ENCODE measurements at places on chromosomes 12 and 14.

DNA sequence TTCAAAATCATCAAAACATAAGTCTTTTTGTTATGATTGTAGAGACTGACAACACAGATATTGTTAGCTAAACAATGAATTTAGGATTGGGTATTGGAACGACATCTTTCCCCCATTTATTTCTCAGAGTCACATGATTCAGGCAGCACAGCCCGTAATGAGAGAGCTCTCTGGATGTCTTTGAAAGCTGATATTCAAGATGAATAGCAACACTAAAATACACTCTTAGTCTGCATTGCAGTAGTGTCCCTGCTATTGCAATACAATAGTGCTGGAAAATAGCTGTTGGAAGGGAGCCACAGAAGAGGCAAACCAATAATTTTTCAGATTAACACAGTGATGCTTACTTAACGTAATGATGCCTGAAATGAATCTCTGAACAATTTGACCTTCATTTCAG, 9.9 kb downstream of the GTSF1 start:
- peak overlapping the region; percentile 79 for H3K27ac ChIP-seq
- H3K27me3 ChIP-seq = no peaks in the 10 kb centered on the region
- no peaks in the 10 kb centered on the region for H3K36me3 ChIP-seq
- H3K4me3 ChIP-seq = no peak overlapping the region
- DNase-seq = no peak

DNA sequence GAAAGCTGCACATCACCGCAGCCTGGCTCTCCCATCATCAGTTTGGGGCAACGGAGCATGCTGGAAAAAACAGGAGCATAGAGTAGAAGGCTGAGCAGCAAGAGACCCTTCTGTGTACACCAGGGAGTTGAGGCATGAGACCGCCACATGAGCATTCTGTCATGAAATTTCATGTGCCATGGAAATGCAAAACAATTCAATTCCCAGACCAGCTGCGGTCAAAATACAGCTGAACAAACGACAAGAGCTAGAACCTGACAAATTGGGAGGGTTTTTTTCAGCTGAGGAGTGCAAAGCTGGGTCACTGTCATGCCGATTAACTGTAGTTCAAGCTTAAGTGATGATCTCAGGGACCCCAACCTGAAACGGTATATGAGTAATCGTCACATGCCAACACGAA, 37.1 kb downstream of the TMEM30B start:
- no peaks in the 10 kb centered on the region for H3K27me3 ChIP-seq
- H3K27ac ChIP-seq = no peak overlapping the region
- no peaks in the 10 kb centered on the region for H3K4me1 ChIP-seq
- no peaks in the 10 kb centered on the region for H3K36me3 ChIP-seq
- DNase-seq = no peak

GRCh38 chr14:37054869-37055268, 117.5 kb downstream of the SLC25A21 start:
- no peaks in the 10 kb centered on the region for H3K36me3 ChIP-seq
- H3K27me3 ChIP-seq = no peaks in the 10 kb centered on the region
- no peak overlapping the region for H3K27ac ChIP-seq
- DNase-seq = no peak

DNA sequence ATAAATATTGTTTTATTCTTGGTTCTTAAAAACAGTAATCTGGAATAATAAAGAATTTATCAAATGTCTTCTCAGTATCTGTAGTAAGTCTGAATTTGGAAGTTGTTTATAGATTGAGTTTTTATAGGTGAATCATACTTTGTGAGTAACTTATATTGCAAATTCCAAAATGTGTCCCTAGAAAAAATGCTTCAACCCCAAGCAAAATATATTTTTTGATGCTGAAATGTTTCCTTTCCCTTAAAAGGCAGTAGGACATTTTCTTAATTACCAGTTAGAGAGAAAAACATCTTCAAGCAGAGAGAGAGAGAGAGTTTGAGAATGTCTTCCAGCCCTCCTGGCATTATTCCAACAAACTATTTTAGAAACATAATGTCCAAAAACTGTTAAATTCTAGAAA, 37.9 kb downstream of the PELI2 start:
- H3K4me1 ChIP-seq = no peaks in the 10 kb centered on the region
- H3K27ac ChIP-seq = no peak overlapping the region
- no peak for DNase-seq

- H3K27me3 ChIP-seq = no peaks in the 10 kb centered on the region
- no peak for DNase-seq
- no peaks in the 10 kb centered on the region for H3K36me3 ChIP-seq
- no peak overlapping the region for H3K27ac ChIP-seq
- H3K4me3 ChIP-seq = no peak overlapping the region
Measured at GRCh38 chr12:95198914-95199313, 18.4 kb downstream of the FGD6 start.

GRCh38 chr12:117497407-117497806, 136.0 kb upstream of the NOS1 start:
- DNase-seq = no peak
- H3K4me1 ChIP-seq = peaks cover 14% of the 10 kb centered on the region
- no peak overlapping the region for H3K27ac ChIP-seq
- H3K4me3 ChIP-seq = no peak overlapping the region

GRCh38 chr12:56995930-56996496, 10.3 kb downstream of the ZBTB39 start:
- H3K27me3 ChIP-seq = no peaks in the 10 kb centered on the region
- peaks cover 20% of the 10 kb centered on the region for H3K36me3 ChIP-seq
- H3K27ac ChIP-seq = no peak overlapping the region
- DNase-seq = no peak
- H3K4me3 ChIP-seq = no peak overlapping the region

DNA sequence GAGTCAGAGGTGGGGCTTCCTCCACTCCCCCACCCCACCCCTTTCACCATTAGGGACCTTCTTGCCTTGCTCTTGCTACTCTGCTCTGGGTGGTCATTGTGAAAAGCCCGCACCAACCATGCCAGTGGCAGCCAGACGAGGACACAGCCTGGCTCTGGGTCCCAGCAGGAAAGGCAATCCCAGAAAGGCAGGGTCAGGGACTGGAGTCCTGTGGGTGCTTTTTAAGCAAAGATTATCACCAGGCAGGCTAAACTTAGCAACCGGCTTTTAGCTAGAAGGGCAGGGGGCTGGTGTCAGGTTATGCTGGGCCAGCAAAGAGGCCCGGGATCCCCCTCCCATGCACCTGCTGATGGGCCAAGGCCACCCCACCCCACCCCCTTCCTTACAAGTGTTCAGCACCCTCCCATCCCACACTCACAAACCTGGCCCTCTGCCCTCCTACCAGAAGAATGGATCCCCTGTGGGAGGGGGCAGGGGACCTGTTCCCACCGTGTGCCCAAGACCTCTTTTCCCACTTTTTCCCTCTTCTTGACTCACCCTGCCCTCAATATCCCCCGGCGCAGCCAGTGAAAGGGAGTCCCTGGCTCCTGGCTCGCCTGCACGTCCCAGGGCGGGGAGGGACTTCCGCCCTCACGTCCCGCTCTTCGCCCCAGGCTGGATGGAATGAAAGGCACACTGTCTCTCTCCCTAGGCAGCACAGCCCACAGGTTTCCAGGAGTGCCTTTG, 1.2 kb upstream of the GAPDH start:
- no peaks in the 10 kb centered on the region for H3K36me3 ChIP-seq
- DNase-seq = no peak
- H3K4me3 ChIP-seq = peak overlapping the region; percentile 76
- H3K27me3 ChIP-seq = no peaks in the 10 kb centered on the region

GRCh38 chr12:12837025-12837812, 24.1 kb downstream of the DDX47 start:
- no peaks in the 10 kb centered on the region for H3K27me3 ChIP-seq
- DNase-seq = no peak
- H3K4me3 ChIP-seq = no peak overlapping the region
- H3K27ac ChIP-seq = no peak overlapping the region
- no peaks in the 10 kb centered on the region for H3K36me3 ChIP-seq

- no peaks in the 10 kb centered on the region for H3K36me3 ChIP-seq
- no peak for DNase-seq
- no peak overlapping the region for H3K4me3 ChIP-seq
Measured at GRCh38 chr14:85607651-85608081, 77.7 kb downstream of the FLRT2 start.

- H3K4me1 ChIP-seq = peaks cover 4% of the 10 kb centered on the region
- no peaks in the 10 kb centered on the region for H3K36me3 ChIP-seq
- H3K4me3 ChIP-seq = no peak overlapping the region
- H3K27ac ChIP-seq = no peak overlapping the region
- DNase-seq = no peak
Measured at GRCh38 chr12:51687177-51687576, 96.1 kb downstream of the SCN8A start.

GRCh38 chr12:105072888-105073488, 11.3 kb downstream of the ALDH1L2 start:
- no peaks in the 10 kb centered on the region for H3K36me3 ChIP-seq
- no peak overlapping the region for H3K27ac ChIP-seq
- no peaks in the 10 kb centered on the region for H3K27me3 ChIP-seq
- no peaks in the 10 kb centered on the region for H3K4me1 ChIP-seq

DNA sequence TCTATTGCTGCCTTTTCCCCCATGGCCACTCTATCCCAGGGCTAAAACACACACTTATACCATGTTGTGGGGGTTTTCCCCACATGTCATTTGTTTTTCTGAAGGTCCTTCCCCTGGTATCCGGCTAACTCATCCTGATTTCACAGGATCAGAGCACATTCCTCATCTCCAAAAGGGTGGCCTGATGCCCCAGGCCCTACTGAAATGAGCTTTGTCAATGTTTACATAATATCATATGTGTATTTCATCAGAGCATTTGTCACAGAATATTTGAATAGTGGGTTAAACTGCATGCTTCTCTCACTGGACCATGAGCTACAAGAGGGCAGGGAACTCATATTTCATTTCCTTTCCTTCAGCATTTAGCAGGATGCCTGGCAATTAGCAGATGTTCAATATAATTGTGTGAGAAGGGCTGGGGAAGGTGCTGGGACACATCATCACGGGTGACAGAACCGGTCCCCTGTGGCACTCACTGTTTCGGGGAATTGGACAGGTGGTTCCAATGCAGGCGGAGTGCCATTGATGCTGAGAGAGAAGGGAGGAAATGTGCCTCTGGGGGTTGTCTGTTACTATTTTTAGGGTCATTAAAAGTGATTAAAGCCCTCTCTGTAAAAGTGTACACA, 26.8 kb downstream of the EMP1 start:
- H3K4me3 ChIP-seq = no peak overlapping the region
- H3K27ac ChIP-seq = no peak overlapping the region
- no peaks in the 10 kb centered on the region for H3K36me3 ChIP-seq
- H3K4me1 ChIP-seq = no peaks in the 10 kb centered on the region

DNA sequence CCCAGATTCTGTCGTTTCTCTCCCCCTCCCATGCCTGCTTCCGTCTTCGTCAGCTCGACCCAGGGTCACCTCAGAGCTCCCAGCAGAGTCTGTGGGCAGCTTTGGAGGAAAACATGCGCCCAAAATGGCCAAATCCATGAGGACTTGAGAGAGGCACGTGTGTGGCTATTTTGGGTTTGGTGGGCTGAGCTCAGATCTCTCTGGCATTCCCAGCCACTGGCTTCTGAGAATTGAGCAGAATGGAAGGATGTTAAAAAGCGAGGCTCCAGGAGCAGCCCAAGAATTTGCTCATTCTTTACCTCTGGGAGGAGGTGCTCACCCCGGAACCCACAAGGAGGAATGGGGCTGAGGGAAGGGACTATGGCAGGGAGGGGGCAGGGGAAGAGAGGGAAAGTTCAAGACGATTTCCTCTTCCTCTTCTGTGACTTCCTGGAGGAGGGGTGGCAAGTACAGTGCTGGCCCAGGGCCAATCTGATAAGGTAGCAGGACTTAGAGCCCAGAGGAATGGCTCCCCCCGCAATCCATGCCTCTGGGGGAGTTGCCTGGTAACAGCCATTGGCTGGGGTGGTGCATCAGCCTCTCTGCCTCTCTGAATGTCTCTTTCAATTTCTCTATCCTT, 20.1 kb downstream of the TSPAN9 start:
- H3K4me1 ChIP-seq = peaks cover 7% of the 10 kb centered on the region
- H3K36me3 ChIP-seq = no peaks in the 10 kb centered on the region
- DNase-seq = no peak
- peak overlapping the region; percentile 47 for H3K27ac ChIP-seq
- no peaks in the 10 kb centered on the region for H3K27me3 ChIP-seq
